T-helper 1 cell treated with Interleukin-12 subunit alpha and Interleukin-12 subunit beta and Interleukin-4 antibody, amounts not matched to agents 30 ng/mL and 1 ng/mL, for 36 hours (primary cell): ENCODE measurements at places on chromosomes 7 and 10. TPM values are rescaled to one million over a fixed set of nuclear protein-coding genes. Genes with fewer than 3 reads are reported as not detected.

LRRC18 gene
- total RNA-seq = not detected in 2 replicates

MYPN gene
- total RNA-seq = not detected in 2 replicates

CLCN1 gene
- 0.07 TPM in 2 replicates for total RNA-seq

ATXN7L1 gene
- total RNA-seq = 13.5 and 15.7 TPM in 2 replicates

TBRG4 gene
- 109 and 113 TPM in 2 replicates for total RNA-seq

ANKRD61 gene
- 0.49 TPM in 1 of 2 replicates, not detected in the other for total RNA-seq

PBLD gene
- total RNA-seq = 1.7 and 2.3 TPM in 2 replicates

SSMEM1 gene
- not detected in 2 replicates for total RNA-seq

PTPRE gene
- total RNA-seq = 27.7 and 35.7 TPM in 2 replicates

ADRA2A gene
- not detected in 2 replicates for total RNA-seq

GLI3 gene
- 0.02 TPM in 1 of 2 replicates, not detected in the other for total RNA-seq

LRRC4 gene
- not detected in 2 replicates for total RNA-seq
